ENCODE measurements at places on chromosomes 2 and 18.

DNA sequence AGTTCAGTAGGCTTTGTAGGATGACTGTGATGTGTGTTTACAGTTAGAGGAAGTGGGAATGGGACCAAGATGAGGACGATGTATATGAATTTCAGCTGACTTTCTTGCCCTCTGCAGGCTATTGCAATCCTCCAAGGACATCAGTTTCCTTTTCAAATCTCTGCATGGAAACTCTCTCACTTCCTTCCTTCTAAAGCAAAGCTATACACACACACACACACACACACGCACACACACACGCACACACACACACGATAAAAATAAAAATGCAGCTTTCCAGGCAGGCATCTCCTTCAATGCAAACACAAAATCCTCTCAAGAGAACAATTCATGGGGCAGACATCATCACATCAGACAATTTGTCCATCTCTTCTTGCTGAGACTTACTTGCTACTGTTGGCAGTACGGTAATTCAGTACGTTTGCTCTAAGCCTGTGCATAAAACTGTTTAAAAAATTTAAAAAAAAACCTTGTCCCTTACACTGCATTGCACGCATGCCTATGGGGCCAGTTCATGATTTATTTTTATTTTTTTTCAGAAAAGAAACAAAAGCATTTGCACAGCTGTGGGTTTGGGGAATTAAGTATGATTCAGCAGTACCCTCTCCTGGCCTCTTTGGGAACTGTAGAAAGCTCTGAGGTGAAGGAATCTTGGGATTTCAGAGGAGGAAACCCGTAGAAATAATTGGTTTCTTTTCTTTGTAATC, 27.1 kb upstream of the ICOS start:
- no peak for DNase-seq

DNA sequence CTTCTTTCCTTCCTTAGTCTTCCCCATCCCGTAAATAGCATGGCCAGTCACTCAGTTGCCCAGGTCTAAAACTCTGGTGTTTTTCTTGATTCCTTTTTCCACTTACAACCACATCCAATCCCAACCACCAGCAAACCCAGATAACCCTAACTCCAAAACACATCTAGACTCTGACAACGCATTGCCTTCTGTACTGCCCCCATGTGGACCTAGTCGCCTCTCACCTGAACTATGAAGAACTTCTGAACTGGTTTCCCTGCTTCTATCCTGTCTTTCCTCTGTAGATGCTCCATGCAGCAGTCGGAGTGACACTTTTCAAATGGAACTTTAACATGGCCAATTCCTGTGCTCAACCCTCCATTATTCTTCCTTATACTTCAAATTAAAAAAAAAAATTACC, 26.5 kb downstream of the ST6GAL2 start:
- no peak for DNase-seq

DNA sequence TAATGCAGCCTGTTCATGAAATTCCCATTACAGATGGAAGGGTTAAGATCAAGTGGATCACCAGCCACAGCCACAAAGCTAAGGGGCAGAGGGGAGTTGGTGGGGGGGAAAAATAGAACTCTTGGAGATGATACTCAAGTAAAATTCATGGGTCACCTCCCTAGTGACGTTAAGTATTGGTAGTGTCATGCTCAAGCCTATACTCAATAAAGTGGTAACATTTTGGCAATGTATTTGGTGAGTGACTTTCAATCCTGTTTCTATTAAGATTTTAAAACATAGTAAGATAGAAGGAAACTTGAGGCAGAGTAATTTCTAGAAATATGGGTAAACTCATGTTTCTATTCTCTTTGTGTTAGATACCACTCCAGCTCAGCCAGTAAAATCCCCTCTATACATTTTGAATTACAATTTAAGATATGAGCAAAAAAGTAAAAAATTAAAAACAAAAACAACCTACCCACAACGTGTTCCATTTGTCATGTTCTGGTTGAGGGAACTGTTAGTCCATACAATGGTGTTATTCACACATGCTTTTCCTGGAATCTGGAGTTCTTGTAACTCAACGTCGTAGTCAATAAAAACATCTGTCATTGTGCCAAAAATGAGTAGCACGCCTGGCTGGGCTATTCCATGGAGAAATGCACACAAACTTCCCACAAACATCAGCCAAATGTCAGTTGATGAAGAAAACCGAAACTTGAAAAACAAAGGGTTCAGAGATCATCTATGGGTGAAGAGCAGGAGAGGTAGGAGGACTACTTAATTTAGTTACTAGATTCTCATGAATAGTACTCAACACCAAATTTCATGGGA, 18.1 kb downstream of the ABCB11 start:
- no peak for DNase-seq

GRCh38 chr2:161947406-161947805, 126.6 kb downstream of the DPP4 start:
- no peak for DNase-seq

DNA sequence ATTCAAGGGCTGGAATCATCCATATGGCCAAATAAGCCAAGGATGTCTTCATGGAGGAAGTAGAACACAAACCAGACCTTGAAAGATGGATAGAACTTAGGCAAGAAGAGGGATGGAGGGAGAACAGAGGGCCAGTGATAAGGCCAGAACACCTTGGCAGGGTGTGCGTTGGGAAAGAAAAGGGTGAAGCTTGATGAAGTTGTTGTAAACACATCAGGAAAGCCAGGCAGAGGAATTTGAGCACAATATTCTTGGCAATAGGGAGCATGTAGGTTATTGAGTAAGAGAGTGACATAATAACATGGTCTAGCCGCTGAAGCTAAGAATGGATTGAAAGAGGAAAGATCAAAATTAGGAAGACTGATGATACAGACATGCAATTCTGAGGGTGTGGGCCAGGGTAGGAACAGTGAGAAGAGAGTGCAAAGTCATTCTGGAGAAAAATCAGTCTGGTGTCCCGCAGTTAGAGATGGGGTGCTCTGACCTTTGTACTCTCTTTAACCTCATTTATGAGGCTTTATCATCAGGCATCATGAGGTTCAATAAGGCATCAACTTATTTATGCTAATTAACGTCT, 41.0 kb downstream of the SLC14A2 start:
- DNase-seq = no peak
